ENCODE measurements at places on chromosomes 2 and 18.

- no peak for DNase-seq
These were observed 453 bp downstream of the KLHL41 start for GRCh38 chr2:169509955-169510354.

DNA sequence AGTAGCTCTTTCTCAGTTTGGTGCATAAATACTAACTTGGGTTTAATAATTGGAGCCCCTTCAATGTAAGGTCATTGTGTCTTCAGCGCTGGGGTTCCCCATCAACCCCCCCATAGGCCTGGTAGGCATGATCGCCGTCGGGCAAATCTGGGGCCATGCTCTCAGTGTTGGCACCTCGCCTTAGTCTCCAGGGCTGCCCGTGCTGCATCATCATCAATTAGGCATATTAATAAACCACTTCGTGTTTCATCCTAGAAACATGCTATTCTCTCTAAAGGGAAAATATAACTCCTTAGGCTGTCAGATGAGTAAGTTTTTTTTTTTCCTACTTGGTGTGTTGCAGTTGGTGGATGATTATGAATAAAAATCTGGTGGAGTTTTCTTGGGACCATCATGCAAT, 96.7 kb upstream of the IL1R2 start:
- DNase-seq: no peak

- DNase-seq: peak; percentile 68
These were observed 7.6 kb upstream of the METTL21A start for GRCh38 chr2:207632575-207633493.

DNA sequence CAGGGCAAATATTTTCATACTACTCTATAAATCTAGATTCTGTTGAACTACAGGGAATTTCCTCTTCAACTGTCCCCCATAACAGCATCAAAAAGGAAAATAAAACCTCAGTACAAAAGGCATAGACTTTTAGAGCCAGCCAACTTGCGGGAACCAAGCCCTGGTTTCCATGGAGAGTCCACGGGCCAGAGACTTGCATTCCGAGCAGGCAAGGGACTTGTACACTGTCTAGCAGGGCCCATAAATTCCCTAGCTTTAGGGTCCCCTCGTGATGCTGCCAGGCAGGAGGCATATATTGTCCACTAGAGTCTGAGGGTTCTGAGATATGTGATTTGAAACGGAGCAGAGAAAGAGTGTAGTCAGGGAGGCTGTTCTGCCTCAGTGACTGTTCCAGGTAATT, 153.1 kb upstream of the SLC14A2 start:
- DNase-seq: no peak

- DNase-seq: no peak
These were observed 563.4 kb downstream of the LRRTM4 start for GRCh38 chr2:76958749-76959148.

DNA sequence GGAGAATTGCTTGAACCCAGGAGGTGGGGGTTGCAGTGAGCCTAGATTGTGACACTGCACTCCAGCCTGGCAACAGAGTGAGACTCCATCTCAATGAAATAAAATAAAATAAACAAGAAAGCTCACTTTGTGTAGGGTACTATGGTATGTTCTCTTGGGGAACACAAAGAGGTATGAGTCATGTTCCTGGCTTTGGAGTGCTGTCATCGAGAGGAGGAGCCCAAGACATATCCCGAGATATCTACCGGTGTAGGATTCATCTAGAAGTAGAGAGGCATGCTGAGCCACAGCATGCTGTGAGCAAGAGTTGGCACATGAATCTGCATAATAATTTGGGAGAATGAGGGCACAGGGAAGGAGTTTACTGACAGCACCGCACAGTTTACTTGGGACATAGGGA, 244.9 kb upstream of the EPHA4 start:
- DNase-seq: peak; percentile 35

- no peak for DNase-seq
These were observed 431.2 kb downstream of the LRP1B start for GRCh38 chr2:141699573-141699972.

DNA sequence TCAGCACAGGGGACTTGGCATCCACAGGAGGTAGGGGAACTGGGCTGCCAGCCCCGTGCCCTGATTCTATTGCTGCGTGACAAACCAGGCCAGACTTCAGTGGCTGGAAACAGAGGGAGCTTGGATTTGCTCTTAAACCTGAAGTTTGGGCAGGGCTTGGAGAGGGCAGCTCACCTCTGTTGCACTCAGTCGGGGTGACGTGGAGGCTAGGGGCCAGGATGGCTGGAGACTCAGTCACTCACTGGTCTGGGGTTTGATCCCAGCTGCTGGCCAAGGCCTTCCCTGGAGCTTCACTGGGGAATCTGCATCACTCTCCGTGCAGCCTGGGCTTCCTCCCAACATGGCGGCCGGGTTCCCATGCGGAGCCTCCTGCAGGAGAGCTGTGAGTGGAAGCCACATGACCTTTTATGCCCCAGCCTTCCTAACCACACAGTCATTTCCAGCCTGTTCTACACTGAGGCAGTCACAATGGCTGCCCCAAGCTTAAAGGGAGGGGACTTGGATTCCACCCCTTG, 175.2 kb upstream of the HDAC4 start:
- DNase-seq: no peak

GRCh38 chr2:9220201-9220600, 13.6 kb downstream of the ASAP2 start:
- DNase-seq: no peak

DNA sequence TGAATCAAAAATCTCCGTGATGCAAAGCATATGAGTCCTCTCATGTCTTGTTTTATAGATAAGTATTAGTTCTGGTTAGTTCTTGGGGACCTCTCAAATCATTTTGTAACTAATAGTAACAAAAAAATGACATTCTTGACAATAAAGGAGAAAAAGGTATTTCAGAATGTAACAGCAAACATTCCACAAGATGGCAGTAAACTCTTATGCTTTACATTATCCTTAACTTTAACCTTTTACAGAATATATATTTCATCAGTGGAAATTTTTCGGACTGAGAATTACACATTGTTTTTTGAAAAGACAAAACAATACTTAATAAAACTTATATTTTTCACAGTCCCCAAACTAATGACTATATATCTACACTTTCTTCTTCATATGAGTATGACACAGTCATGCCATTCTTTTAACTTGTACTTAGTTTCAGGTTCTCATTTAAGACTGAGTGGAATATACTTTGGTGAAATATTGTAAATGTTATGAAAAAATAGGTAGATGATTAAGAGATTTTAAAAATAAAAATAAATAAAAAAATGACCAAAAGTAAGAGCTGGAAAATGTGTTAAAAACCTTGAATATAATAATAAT, 142.9 kb upstream of the NXPH2 start:
- DNase-seq: peak; percentile 57

GRCh38 chr2:238493880-238494572, 67.3 kb downstream of the ASB1 start:
- no peak for DNase-seq

GRCh38 chr2:75074228-75074627, 115.8 kb downstream of the POLE4 start:
- no peak for DNase-seq

DNA sequence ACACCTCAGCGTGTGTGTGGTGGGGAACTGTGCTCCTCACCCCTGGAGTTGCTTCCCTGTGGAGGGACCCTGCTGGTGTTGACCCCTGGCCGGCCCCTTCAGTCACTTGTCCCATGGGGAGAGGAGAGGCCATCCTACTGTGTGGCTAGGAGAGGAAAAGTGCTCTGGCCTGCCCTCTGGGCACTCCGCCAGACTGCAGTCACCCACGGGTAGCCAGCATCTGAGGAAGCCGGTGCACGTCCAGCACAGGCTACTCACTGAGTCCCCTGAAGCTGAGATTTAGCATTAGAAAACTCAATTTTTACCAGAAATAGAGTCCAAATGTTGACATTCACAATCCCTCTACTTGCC, 211.5 kb upstream of the RAB6C start:
- no peak for DNase-seq

GRCh38 chr2:113102133-113102532, 25.3 kb upstream of the IL1RN start:
- DNase-seq: no peak

- DNase-seq: no peak
These were observed 54.4 kb upstream of the SOS1 start for GRCh38 chr2:39175026-39175812.

- no peak for DNase-seq
These were observed 81.2 kb downstream of the PLCL1 start for GRCh38 chr2:197885587-197885986.

GRCh38 chr2:86243272-86243671, 44.0 kb downstream of the MRPL35 start:
- no peak for DNase-seq

DNA sequence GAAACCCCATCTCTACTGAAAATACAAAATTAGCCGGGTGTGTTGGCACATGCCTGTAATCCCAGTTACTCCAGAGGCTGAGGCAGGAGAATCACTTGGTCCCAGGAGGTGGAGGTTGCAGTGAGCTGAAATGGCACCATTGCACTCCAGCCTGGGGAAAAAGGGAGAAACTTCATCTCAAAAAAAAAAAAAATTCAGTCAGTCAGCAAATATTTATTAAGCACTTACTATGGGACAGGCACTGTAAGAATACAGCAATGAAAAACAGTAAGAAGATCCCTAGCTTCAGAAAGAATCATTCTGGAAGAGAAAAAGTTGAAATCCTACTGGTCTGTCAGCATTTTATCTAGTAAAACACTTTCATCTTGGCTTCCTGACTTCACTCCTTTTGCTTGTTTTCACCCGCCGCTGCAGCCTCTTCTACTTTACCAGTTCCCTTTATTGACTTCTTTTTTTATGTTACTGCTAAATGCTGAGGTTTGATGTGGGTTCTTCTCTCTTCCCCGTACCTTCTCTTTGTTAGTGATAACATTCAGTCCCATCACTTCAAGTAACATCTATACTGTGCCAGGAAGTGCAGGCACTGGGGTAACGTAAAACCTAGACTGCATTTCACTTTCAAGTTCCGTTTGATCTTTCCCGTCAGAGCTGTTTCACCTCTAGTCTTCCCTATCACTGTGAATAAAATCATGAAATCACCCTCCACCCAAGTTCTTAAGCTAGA, 10.8 kb upstream of the TAF4B start:
- no peak for DNase-seq

- DNase-seq: peak; percentile 71
These were observed 56.4 kb downstream of the ADCY3 start for GRCh38 chr2:24863641-24864040.

- no peak for DNase-seq
These were observed 43.4 kb downstream of the ANXA4 start for GRCh38 chr2:69785358-69785757.

- no peak for DNase-seq
These were observed 251.2 kb downstream of the PTGR3 start for GRCh38 chr18:74957588-74958224.

GRCh38 chr2:226333388-226333787, 466.2 kb downstream of the IRS1 start:
- no peak for DNase-seq

- DNase-seq: no peak
These were observed 259.8 kb downstream of the OSR1 start for GRCh38 chr2:19098467-19099160.

GRCh38 chr2:99336804-99337112, 431 bp upstream of the EIF5B start:
- no peak for DNase-seq

DNA sequence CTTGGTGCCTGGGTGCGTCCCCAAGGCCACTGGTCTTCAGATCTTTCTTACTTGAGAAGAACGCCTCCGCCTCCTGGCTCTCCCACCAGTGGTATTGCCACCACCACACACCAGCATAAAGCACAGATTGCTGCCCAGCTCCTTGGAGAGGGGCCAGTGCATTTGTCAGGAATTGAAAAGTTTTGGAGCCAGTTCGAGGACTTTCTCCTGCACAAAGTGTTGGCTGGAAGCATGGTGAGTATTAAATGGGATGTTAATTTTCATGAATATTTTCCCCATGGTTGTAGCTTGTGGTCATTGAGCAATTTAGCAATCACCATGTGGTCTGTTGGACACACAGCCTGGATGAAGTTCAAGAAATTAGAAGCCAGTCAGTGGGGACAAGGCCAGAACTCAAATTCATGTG, 684.6 kb upstream of the FANCL start:
- DNase-seq: peak; percentile 3

- no peak for DNase-seq
These were observed 26.9 kb downstream of the ARL4C start for GRCh38 chr2:234469972-234470371.

DNA sequence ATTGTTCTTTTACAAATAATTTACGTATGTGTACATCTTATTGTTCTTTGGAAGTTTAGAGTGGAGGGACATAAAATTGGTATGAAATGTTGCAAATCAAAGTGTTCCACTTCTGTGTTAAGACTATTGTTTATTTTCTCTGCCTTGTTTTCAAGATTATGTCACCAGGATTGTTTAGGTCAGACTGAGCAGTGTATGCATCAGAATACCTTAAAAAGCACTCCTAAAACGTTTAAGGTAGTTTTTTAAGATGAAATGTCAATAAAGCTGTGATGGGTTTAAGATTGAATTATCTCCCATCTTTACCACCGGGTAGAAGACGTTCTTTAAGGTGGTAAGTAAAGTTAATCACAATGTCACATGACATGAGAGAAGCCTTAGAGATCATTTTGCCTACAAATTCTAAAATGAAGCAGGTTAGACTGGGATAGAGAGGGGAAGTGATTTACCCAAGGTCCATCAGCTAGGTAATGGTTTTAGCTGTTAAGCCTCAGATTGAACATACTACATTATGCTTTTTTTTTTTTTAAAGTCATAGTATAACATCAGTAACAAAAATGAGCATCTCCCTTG, 10.6 kb downstream of the VAPA start:
- DNase-seq: no peak

DNA sequence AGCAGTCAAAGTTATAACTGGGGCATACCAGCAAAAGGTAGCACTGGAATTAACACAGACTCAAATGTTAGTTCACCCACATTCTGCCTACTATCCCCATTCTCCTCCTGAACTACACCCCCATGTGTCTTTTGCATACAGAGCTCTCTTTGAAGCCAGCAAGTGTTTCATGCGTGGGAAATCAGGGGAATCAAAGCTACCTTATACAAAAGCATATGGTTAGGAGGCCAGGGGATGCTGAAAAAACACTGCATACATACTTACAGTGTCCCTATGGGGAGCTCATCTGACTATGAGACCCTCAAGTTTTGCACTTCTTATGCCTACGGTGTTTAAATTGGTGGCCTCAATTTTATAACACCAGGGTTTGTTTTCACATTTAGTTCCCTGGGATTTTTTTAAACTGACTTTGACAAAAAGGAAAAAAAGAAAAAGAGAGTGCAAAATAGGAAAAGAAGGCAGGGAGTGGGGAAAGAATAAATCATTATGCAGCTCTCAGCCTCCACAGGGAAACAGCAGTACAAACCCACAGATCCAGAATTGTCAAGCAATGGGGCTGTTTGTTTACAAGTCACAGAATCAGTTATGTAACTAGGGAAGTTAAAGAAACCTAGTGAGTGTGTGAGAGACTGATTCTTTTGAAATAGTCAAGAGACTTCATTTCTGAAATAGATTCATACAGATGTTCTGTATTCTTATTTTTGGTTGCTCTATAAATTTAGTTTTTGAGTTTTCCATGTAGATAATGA, 20.1 kb upstream of the PPP3R1 start:
- no peak for DNase-seq

DNA sequence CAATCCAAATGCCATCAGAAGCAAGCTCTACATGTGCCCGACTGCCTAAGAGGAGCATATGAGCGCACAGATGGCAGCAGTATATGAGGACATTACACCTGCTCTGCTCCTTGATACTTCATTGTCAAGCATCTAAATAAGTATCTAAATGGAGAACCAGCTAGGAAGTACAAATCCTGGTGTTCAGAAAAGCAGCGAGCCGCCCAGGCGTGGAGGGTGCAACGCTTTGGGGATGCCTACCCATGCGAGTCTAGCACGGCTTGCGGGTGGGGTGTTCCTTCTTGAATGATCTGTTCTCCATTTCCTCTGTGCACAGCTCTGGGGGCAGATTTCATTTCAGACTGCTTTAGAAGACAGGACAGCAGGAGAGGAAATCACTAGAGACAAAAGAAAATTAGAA, 63.0 kb upstream of the BCL2L11 start:
- DNase-seq: no peak
